ENCODE measurements at places on chromosomes 16 and 17.

DNA sequence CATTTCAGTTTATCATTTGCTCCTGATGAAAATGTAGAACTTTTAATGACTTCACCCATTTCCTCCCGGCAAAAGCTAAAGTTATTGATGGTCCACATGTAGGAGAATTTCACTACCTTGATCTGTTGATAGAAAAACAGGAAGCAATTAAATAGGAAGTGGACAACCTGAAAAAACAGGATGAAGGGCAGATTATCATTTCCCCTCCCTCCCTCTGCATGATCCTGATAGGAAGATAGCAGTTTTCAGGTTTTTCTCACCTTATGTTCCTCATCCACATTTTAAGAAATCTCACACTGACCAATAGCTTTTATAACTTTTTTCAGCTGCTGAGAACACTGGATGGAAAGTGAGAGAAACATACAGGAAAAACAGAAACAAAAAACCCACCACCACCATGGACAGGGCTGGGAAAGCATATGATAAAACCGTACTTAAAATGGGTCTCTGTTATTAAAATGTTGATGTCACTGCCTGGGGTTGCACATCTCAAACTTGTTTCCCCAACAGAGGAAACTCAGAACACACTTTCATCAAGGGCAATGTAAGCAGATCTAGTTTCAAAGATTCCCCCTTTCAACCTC, 46.4 kb downstream of the NXPH3 start:
- no peak for DNase-seq

DNA sequence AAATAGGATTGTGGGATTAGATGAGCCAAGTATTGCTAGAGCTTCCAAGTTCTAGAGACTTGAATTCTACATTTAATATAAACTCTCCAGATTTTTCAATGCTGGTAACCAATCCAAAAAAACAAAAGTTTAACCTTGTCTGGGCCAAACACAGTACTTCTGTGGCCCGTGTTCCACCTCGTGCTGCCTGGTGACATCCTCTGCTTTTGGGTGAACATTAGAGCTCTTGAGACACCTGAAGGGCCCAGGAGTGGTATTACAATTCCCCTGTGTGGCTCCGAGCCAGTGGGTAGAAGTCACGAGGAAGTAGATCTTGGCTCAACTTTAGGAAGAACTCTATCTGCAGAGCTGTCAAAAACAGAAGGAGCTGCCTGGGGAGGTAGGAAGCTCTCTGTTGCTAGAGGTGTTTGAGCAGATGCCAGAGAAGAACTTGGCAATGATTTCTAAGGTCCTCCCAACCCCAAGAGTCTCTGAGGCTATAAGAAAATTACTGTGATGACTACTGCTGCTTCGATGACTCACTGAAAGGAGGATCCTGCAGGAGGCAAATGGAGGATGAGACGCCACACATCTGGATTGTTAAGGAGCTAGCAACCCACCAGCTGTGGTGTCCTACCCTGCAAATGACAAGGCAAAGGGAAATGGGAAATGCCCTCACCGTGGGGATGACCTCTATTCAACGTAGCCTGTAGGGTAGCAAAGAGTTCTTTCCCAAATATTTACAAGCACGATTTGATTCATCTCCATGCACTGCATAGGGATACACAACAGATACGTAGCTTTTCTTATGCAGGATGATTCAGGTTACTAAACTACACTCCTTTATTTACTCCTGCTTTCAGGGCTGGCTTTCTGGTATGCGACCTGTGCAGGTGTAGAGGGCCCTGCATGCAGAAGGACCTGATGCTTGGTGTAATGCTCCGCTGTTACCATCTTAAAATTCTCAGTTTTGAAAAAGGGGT, 45.8 kb upstream of the GAS7 start:
- DNase-seq: no peak

DNA sequence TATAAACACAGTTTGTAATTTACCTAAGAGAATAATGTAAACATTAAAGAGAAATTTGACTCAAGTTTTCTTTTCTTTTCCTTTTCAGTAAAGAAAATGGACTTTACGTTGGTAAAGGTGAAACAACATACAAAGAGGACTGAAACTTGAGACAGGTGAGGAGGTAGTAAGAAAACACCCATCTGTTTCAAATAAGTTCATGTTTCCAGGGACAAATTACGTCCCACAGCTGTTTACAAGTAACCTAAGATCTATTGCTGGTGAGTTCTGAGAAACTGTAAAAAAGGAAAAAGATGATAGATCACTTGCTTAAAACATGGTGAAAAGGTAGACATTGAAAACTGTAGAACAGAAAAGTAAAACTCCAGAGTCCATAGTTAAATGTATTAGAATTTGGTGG, 4.8 kb upstream of the ABCA5 start:
- no peak for DNase-seq

DNA sequence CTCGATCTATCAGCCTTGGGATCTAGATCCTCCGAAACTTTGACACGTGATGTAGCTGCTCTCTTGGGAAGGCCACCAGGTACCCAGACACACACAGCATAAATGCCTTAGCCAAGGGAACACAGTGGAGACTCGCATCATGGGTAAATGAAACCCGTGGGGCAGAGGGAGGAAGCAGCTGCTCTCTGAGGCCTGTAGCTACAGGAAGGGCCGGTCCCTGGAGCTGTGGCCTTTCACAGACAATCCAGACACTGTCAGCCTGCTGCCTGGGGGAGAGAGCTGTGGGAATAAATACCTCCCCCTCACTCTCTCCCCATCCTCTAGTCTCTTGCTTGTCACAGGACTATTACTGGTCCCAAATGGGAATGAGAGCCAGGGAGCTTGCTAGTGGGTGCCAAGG, 351.2 kb downstream of the UTP18 start:
- no peak for DNase-seq

- DNase-seq: no peak
Measured at GRCh38 chr17:40251576-40251975, 32.5 kb downstream of the WIPF2 start.

DNA sequence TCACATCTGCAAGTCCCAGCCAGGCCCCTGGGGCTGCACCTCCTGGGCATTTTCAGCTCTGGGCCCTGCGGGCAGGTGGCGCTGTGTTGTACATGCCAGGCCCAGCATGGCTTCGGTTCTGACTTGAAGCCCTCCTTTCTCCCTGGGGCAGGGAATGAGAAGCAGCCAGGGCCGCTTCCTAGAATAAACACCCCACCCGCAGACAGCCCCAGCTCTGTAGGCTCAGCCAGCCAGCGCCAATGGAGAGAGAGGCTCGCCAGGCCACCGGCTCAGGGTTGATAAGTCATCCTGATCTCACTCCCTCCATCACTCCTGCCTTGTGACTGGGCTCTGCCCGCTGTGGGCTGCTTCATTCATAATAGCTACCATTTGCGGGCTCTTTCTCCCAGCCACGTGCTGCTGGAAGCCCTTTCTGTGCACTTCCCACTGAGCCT, 6.0 kb upstream of the GLIS2 start:
- DNase-seq: peak; percentile 53

- DNase-seq: no peak
Measured at GRCh38 chr17:13525876-13526275, 75.9 kb downstream of the HS3ST3A1 start.

DNA sequence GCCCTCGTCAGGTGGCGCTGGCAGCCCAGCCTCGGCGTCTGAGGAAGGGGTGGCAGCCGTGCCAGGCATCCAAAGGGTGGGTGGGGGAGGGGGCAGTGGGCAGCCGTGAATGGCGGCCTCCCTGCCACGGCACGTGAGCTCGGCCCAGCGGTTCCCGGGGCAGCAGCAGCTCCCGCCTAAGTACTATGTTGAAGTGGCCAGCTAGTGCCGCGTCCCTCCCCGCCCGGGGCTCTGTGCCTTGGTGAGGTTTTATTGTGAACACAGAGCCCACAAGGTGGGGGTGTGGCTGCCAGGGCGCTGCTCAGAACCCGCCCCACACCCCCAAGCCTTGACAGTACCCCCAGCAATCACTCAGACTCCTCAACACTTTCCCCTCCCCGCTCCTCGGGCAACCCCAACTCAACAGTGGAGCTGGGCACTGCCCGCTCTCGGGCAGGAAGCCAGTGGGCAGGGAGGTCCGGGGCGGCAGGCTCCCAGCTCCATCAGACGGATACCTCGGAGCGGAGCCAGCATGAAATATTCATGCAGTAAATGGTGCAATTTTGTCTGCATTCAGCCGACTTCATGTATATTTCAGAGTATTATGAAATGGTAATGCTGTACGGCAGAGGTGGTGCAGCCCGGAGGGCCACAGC, 80.4 kb downstream of the ENGASE start:
- DNase-seq: no peak

DNA sequence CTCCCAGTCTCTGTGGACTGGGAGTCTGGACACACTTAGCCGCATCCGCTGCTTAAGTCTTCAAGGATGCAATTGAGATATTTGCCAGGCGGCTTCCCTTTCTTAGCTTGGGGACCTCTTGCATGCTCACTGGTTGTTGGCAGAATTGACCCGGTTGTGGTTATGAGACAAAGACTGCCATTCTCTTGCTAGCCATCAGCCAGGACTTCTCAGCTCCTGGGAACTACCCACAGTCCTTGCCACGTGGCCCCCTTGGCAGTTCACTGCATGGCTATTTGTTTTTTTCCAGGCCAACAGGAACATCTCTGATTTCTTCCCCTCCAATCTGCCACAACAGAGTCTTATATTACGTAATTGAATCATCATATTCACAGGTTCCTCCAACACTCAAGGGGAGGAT, 25.5 kb downstream of the CACNG4 start:
- no peak for DNase-seq

DNA sequence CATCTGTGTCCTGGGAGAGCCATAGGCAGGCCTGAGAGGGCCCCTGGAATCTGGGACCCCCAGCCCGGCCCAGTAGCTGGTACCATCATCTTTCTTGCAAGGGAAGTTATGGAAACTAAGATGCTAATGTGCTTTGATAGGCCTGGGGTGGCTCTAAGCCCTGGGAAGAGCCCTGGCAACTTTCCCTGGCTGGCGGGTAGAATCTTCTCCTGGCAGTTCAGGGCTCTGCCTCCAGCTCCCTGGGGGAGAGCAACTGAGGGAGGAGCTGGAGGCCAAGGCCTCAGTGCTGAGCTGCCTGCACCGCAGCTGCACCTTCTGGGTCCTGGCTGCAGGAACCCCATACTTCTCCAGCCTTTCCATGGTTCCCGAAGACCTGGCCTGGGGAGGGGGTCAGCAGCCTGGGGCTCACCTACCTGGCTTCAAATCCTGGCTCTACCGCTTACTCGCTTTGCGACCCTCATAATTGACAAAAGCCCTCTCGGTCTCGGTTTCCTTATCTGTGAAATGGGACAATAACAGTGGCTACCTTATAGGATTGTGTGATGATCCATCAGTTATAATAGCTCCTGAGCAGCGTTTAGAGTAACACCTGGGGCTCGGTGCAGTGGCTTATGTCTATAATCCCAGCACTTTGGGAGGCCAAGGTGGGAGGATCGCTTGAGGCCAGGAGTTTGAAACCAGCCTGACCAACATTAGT, 333.7 kb downstream of the SEC14L1 start:
- no peak for DNase-seq

DNA sequence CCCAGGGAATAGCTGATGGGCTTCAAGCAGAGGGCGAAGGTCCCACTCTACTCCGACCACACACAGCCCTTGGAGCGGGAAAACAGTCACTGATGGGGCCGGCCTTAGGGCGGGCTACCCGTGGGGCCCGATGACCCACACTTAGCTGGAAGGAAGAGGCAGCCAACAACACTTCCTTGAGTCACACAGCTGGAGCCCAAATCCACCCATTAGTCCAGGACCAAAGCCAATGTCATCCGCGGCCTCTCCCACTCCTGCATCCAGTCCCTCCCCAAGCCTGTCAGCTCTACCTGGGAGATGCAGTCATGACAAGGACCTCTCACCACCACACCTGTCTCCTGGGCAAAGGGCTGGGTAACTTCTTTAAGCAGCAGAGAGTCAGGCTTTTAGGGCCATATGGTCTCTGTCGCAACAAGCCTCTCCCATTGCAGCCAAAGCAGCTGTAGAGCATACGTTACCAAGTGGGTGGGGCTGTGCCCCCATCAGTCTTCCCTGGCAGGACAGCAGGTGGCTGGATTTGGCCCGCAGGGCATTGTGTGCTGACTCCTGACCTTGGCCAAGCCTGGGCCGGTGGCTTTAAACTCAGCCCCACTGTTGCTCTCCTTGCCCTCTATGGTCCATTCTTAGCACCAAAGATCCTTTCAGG, 110.7 kb downstream of the SOCS1 start:
- no peak for DNase-seq

DNA sequence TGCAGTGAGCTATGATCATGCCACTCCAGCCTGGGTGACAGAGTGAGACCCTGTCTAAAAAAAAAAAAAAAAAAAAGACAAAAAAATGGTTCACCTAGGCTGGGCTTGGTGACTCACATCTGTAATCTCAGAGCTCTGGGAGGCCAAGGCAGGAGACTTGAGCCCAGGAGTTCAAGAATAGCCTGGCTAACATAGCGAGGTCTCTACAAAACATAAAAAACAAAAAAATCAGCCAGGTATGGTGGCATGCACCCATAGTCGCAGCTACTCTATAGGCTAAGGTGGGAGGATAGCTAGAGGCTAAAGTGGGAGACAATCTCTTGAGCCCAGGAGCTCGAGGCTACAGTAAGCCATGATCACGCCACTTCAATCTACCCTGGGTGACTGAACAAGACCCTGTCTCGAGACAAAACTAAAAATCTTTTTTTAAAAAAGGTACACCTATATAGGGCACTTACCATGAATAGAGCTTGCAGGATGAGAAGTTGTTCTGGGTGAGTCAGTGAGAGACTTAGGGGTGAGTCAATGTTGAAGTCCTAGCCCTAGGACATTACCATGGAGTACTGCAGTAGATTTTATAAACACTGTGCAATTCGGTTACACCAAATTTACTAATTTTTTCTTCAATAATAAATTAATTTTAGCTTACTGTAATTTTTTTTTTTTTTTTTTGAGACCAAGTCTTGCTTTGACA, 19.0 kb downstream of the USP32 start:
- no peak for DNase-seq

- no peak for DNase-seq
Measured at GRCh38 chr16:55279598-55279997, 44.4 kb upstream of the IRX6 start.

GRCh38 chr17:17540935-17541639, 44.9 kb upstream of the RASD1 start:
- no peak for DNase-seq

- no peak for DNase-seq
Measured at GRCh38 chr16:3856367-3857141, 24.0 kb downstream of the CREBBP start.

DNA sequence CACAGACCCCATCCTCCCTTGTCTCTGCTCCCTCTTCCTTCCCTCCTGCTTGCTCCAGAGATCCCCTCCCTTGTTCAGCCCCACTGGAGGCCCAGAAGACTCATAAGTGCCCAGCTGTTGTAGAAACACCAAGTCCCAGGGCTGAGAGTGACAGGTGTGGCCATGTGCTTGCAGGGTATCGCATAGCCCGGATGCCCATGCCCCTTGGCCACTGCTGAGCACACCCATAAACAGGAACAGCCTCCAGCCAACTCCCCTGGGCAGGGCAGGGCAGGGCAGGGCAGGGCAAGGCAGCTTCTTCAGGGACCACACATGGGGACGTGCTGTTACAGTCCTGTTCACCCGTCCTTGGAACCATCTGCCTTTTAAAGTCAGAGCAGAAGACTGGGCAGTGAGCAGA, 2.0 kb downstream of the CACNG1 start:
- DNase-seq: no peak

- DNase-seq: peak; percentile 10
Measured at GRCh38 chr17:45018514-45018847, 33.0 kb downstream of the DCAKD start.

- DNase-seq: no peak
Measured at GRCh38 chr16:11309895-11310633, 28.9 kb upstream of the PRM1 start.

GRCh38 chr16:67516296-67517154, 12.1 kb upstream of the RIPOR1 start:
- no peak for DNase-seq

GRCh38 chr17:59199398-59199797, 10.4 kb upstream of the SMG8 start:
- DNase-seq: no peak

GRCh38 chr17:61784510-61784909, 78.8 kb downstream of the BRIP1 start:
- DNase-seq: no peak
